ENCODE measurements at places on chromosomes 6 and 20.

DNA sequence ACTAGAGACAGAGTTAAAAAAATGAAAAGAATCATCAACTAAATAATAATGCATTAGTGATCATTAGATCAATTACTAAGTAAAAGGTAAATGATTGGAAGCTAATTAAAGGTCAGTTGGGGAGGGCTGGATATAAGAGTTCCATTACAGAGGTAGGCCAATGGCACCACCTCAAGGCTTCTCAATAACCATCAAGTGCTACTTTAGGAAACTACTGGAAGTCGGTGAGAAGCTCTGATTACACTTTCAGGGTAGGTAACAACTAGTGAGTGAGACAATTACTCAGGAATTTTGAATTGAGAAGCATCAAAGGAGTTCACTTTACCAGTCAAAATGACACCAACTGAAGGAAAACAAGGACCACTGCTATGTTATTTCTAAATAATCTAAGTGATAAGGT, 90.2 kb upstream of the HDAC2 start:
- DNase-seq: no peak

DNA sequence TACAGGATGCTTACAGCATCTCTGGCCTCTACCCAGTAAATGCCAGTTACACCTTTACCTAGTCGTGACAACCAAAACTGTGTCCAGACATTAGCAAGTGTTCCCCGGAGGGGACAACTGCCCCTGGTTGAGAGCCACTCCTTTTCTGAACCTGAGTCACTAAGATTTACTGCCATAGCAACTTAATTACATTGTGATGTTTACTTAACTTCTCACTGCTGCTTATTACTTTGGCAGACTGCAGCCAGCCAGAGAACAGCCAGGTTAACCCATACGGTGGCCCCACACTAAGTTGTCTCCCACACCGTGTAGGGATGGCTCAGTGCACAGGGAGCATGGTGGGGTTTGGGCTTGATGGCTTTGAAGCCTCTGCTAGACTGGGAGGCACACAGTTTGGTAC, 204.7 kb upstream of the SULF2 start:
- DNase-seq: no peak

- DNase-seq: no peak
Observed at GRCh38 chr20:6702144-6702543, 65.3 kb upstream of the BMP2 start.

DNA sequence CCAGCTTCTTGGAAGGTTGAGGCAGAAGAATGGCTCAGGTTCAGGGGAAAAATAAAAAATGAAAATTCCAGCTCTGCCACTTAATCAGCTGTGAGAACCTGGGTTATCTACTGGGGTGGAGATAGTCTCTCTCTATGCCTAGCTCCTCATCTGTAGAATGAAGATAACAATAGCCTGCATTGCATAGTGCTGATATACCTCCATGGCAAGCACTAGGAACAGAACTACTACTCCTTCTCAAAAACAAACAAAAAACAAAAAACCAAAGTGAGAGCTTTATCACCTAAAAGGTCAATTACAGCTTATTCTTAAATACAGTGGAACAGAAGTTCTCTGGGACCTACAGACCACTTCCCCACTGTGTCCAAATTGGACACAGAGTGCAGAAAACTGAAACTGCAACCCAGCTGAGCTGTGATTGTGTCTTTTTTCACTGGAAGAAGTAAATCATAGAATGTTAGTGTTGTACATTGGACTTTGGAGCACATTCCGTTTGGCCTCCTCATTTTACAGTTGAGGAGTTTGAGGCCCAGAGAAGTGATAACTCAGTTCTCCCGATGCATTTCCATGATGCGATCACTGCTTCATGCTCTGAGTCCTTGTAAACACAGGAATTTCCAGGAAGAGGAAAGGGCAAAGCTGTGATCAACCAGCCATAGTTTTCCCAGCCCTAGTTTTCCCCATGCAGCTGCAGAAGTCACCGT, 23.3 kb downstream of the MTFR2 start:
- no peak for DNase-seq

GRCh38 chr20:48301189-48301588, 515.9 kb upstream of the SULF2 start:
- DNase-seq: no peak

DNA sequence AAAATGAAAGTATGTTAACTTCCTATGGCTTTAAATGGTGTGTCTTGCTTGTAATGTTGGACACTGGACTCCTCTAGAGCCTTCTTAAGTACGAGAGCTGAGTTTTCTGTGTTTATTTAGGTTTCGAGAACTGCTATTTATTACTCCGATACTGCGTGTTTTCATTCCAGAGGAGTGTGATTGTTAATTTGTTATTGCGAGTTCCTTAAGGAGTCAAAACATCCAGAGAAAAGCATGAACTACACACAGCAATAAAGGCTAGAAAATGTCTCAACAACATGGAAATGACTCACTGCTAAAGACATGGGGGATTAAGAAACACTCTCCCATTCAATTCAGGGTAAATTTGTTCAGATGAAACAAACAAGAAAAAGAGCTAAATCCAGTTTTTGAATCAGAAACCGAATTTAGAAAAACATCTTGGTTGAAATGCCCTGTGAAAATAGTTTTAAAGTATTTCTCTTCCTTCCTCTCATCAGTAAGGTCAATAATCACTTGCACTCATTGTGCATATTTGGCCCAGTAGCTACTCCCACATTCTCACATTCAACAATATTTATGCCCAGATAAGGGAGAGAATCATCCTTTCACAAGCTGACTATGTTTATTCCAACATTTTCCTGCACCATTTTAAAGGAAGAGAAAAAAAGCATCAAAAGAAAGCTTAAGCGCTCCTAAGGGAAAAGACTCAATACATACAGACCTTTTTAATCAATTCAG, 36.0 kb downstream of the ATXN1 start:
- DNase-seq: no peak

- DNase-seq: no peak
Observed at GRCh38 chr20:8527998-8528723, 396.1 kb downstream of the PLCB1 start.

- DNase-seq: no peak
Observed at GRCh38 chr20:6692566-6693173, 74.8 kb upstream of the BMP2 start.

GRCh38 chr20:46004889-46005473, 3.7 kb upstream of the MMP9 start:
- no peak for DNase-seq

GRCh38 chr6:142695016-142695415, 250.0 kb downstream of the HIVEP2 start:
- no peak for DNase-seq

DNA sequence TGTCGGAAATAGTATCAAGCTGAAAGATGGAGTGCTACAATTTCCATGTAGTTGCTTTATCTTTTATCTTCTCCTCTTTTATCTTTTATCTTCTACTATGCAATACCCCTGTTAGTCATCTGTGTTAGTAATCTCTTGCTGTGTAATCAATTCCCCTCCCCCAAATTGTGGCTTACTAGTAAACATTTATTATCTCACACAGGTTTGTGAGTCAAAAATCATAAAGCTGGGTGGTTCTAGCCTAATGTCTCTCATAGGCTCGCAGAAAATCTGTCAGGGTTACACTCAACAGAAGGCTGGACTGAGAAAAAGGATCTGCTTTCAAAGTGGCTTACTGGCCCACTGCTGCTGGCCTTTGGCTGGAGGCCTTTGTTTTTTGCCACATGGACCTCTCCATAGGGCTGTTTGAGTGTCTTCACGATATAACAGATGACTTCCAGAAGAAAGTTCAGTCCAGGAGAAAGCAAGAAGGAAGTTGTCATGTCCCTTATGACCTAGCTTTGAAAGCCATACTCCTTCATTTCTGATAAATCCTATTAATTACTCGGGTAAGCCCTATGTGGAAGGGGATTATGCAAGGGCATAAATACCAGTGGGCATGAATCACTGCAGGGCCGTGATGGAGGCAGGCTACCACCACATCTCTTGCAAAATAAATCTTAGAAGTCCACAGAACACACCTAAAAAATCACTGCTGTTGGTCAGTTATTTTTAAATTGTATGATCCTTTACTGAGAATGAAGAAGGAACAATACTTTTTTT, 24.5 kb upstream of the PTCHD4 start:
- DNase-seq: no peak

DNA sequence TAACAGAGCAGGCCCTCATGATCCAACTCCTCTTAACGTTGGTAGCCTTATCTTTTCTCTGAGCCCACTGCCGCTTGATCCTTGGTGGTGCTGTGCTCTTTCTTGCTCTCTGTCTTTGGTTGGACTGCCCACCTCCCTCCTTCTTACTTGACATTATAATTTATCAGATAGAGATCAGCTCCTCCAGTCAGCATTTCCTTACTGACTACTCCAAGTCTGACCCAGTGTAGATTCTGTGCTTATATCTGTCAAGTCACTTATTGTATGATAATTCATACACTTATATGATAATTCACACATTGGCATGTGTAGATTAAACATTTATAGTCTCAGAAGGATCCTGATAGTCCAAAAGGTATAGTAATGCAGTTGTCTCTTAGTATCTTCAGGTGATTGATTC, 18.1 kb downstream of the PTPRA start:
- no peak for DNase-seq

DNA sequence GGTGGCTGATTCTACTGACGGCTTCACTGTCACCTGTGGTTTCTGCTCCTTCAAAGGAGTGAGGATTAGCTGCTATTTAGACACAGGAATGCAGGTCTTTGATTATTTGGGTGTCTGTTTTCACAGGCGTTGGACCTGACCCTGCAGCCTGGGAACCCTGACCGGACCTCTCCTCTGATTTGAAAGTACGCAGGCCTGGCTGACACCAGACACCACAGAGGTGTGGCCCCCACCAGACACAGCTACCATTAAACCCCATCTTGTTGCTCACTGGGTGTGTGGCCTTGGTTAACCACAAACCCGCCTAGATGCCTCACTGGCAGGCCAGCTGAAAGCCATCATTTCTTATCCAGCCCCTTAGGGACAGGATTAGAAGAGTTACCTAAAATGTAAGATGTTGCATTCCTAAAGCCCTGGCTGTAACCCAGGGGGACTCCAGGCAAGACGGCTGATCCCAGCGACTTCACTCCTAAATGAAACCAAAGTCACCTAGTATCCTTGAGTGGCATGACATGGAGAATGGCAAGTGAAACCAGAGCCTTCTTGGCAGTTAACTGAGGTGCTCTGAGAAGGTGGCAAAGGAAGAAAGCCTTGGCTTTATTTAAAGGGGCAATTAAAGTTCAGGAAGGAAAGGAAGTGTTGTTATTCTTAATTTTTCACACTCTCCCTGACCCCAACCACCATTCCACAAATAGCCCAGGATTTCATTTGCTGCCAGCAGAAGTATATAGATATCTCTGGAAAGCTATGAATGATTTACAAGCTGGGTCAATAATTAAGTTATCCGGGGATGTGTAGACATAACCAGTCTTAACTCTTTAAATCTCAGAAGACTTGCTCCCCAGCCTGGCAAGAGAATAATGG, 169.9 kb downstream of the QRSL1 start:
- DNase-seq: no peak

DNA sequence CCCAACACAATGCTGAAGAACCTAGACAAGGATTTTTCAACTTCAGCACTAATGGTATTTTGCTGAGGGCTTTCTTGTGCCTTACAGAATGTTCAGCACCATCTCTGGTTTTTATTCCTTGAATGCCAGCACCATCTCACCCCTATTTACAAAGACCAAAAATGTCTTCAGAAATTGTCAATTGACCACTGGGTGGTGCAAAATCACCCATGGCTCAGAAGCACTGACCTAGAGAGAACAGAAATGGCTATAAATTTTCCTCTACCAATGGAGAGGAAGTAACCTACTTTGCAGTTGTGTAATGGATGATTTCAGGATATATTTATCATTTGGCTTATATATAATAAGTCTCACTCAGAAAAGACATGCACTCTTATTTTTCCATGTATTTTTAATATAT, 431.0 kb upstream of the IRAK1BP1 start:
- DNase-seq: no peak

DNA sequence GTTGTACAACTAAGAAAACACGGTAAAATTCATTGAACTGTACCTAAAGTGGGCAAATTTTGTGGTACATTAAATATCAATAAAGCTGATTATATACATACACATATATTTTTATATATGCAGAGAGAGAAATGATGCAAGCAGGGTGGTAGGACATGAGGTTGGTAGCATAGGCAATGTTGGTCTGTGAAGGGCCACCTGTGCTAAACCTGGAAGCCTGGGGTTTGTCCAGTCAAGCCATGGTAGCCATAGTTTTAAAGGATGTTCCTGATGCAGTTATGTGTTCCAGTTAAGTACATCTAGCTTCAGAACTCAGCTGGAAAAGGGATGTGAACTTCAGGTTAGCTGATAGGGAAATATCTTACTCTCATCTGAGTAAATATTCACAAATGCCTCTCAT, 60.1 kb downstream of the TRIM38 start:
- DNase-seq: no peak

Measured in activated T-helper 1 cell treated with anti-CD3 and anti-CD28 coated beads, Interleukin-2, amount 50 U/mL, for 16 hours (primary cell).